Stimulated activated CD4-positive, alpha-beta T cell treated with anti-CD3 and anti-CD28 coated beads, Interleukin-1b, Interleukin-23, amount 100 ng/mL, for 24 hours (primary cell): ENCODE measurements at places on chromosomes 4 and X.

- no peak for DNase-seq
These were observed 125.3 kb downstream of the COL4A6 start for GRCh38 chrX:108312957-108313356.

DNA sequence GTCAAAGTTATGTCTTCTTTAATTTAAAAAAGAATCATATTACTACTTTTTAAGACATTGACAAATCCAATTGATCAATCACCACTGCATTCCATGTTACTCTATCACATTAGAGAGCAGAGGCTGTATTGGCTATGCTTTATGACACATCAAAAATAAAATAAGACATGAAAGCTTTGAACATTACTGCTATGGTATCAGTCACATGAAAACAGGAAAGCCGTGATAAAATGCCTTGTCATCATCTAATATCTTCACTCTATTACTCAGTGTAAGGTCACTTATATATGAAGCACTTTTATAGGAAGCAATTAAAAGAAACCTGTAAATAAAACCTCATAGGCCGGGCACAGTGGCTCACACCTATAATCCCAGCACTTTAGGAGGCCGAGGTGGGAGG lies 27.7 kb upstream of the CEP135 start:
- no peak for DNase-seq

DNA sequence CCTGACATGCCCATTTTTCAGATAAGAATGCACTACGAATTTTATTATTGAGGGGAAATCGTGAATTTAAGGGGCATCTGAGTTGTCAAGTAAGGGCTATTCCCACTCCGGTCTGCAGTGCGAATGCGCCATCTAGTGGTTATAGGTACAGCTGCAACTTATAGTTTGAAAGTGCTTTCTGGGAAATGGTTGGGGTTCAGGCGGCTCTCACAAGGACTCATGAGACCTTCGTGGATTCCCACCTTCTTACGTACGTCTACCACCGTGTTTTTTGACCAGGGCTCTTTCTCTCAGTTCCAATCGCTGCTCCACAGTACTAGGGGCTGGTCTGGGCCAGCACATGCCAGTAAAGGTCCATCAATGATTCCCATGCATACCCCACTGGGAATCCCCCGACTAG lies 12.3 kb downstream of the MSL3 start:
- no peak for DNase-seq

DNA sequence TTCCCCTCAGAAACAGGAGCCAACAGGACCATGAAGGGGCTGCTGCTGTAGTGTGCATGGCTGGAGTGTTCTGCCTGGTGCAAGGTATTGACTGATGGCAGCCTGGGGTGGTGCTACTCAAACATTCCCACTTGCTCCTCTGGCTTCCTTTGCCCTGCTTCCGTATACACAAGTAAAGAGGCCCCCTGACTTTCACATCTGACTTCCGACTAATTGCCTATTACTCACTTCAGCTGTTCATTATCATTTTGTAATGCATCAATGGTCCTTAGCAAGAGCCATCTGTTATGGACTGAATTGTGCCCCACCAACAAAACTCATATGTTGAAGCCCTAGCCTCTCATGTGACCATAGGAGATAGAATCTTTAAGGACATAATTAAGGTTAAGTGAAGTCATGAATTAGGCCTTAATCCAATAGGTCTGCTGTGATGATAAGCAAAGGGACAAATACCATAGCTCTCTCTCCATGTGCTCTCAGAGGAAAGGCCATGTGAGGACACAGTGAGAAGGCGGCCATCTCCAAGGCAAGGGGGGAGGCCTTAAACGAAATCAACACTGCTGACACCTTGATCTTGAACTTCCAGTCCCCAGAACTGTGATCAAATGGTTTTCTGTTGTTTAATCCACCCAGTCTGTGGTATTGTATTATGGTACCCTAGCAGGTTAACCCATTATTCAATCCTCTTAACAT lies 122.5 kb upstream of the CLNK start:
- DNase-seq: no peak

DNA sequence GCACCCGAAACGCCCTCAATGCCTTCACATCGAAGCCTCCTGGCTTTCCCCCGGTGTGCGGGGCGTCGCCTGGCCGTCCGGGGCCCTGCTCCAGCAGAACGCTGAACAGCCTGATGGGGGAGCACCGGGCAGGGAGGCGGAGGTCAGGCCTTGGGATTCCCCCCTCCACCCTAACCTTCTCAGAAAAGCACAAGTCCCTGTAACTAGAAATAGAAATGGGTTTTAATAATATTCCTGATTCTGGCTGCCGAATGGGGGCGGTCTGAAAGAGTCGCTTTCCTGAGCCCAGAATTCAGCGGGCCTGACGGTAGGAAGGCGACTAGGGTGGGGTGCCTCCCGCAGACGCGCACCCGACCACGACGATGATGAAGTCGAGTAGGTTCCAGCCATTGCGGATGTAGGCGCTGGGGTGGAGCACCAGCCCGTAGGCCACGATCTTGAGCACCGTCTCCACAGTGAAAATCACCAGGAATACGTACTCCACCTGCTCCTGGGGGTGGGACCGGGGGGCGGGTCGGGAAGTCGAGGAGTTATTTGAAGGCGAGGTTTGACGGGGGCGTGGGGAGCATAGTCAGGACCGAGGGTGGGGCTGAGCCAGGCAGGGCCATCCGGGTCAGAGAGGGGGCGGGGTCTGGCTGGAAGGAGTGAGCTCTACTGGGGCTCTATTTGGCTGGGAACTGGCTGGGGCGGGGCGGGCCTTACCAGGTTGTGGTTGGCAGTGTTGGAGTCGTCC lies 2.5 kb downstream of the CACNA1F start:
- peak; percentile 18 for DNase-seq

DNA sequence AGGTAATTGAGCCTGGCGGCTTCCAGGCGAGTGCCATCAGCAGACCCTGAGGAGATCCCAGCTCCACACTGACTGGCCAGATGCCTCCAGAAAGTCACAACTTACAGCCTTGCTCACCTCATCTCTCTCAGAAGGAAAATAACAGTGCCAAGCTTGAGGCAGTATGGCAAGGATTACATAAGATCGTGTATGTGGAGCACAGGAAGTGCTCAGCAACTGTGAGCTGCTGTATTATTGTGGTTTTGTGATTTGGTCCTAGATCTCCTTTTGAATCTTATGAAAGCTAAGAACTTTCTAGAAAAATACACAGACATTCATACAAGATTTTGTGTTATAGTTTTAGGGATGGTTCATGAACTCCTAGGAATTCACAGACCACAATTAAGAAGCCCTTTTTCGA lies 14.0 kb downstream of the RASL11B start:
- DNase-seq: no peak

GRCh38 chr4:109977854-109978501 lies 65.3 kb downstream of the EGF start:
- DNase-seq: no peak

- no peak for DNase-seq
These were observed 18.8 kb upstream of the CENPU start for GRCh38 chr4:184752496-184753275.

DNA sequence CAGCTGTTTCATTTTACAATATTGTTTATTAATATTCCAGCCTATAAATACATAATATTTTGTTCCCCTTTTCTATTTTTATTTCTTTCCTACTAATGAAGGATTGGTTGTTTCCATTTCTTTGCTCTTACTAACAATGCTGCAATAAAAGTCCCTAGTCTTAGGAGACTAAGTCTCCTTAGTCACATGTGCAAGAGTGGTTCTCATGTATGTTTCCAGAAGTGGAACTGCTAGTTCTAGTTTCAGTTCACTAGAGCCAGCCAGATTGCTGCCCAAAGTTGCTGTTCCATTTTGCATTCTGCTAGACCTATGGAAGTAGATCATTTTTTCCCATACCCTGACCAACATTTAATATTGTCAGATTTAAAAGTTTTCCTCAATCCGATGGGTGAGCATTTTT lies 44.3 kb downstream of the CNGA1 start:
- DNase-seq: no peak

GRCh38 chr4:1091561-1091995 lies 21.8 kb downstream of the RNF212 start:
- no peak for DNase-seq

GRCh38 chrX:119991005-119991787 lies 47.6 kb upstream of the NKAP start:
- no peak for DNase-seq

DNA sequence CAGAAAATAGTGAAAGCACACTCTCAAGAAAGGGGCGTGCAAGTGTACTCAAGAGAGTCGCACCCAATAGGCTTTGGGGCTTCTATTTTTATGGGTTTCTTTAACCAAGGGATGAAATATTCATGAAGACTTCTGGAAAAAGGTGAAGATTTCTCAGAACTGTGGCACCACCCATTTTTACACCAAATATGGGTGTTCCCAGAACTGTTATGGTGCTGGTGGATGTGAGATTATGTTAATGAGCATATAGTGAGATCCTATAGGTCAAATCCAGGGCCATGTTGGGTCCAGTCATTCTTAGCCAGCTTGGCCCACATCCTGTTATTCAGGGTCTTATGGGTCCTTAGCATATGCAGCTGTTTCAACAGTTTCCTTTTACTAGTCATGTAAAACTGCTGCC lies 61.0 kb upstream of the SMIM10 start:
- no peak for DNase-seq

DNA sequence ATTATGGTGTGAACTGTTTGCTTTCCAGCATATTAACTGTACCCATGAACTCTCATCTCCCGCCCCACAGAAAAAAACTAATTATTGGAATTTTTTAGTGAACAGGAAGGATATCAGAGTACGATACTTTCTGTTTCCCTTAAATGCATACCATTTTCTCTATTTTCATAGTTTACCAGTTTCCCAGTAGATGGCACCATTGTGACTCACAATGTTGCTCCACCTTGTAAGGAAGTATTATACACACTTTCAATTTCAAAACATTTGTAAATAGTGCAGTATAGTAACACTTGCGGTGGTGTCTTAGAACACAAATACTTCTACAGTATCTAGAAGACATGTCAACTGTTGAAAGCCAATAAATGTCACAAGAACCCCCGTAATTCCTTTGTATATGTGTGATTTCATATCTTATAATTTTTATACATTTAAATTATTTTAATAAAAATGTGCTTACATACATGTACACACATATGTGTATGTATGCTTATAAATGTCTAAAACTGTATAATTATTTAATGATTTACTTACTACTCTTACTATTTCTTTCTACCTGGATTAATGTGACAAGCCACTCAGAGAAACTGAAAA lies 167.3 kb downstream of the SLIT2 start:
- DNase-seq: no peak

- no peak for DNase-seq
These were observed 2.4 kb upstream of the BCORL1 start for GRCh38 chrX:129980001-129980401.

GRCh38 chr4:110852793-110853192 lies 229.9 kb upstream of the PITX2 start:
- no peak for DNase-seq

- DNase-seq: no peak
These were observed 81.0 kb upstream of the ZDHHC15 start for GRCh38 chrX:75603833-75604232.

GRCh38 chr4:111579767-111580166 lies 565.5 kb upstream of the FAM241A start:
- DNase-seq: no peak

- no peak for DNase-seq
These were observed 131.2 kb downstream of the FRMPD4 start for GRCh38 chrX:12269484-12269883.

- DNase-seq: no peak
These were observed 456.0 kb upstream of the FAM241A start for GRCh38 chr4:111689214-111689613.

GRCh38 chr4:141891260-141892120 lies 255.1 kb downstream of the IL15 start:
- no peak for DNase-seq
